ENCODE measurements at places on chromosomes 1 and 21.

DNA sequence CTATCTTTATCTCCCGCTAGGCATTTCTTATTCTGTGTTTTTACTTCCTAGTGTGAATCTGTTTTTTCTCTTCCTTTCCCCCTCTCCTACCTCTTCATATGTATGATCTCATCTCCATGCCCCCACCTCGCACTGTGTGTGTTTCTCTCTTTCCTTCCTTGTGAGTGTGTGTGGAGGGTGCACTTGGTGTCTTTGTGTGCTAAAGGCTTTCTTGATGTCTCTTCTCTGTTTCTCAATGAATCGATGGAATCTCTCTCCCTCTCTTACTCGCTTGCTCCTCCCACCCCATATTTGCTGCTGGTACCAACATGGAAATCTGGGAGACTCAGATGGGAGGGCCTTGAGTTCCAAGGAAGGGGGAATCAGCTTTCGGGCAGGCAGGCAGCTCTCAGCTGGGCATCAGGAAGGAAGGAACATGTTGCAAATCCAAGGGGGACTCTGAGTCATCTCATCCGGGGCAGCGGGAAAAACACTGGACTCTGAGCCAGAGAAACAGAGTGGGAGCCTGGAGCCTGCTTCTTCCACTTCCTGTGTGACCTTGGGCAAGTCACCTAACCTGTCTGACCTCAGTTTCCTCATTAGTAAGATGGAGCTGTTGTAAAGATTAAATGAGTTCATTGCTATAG, 147.5 kb downstream of the PTPRU start:
- H3K4me1 ChIP-seq = no peaks in the 10 kb centered on the region
- DNase-seq = no peak
- H3K27ac ChIP-seq = no peak overlapping the region
- H3K27me3 ChIP-seq = no peaks in the 10 kb centered on the region

GRCh38 chr1:69737527-69738185, 169.9 kb downstream of the LRRC7 start:
- H3K4me3 ChIP-seq = no peak overlapping the region
- H3K27ac ChIP-seq = no peak overlapping the region
- no peaks in the 10 kb centered on the region for H3K4me1 ChIP-seq
- H3K27me3 ChIP-seq = no peaks in the 10 kb centered on the region
- DNase-seq = no peak
- H3K36me3 ChIP-seq = no peaks in the 10 kb centered on the region

DNA sequence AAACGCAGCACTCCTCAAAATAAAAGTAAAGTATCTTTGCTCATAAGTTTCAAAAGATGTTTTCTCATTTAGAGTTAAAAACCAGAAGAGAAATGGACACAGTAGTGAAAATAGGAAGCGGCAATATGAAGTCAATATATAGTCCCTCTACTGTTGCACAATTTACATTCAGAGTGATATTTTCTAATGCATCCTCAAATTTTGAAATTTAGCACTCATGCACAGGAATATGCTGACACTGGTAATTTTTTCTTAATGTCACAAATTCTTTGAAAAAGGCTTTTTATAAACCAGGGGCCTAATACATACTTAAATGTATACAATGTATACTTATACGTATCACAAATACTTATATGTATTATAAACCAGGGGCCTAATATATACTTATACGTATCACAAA, 19.5 kb downstream of the ST7L start:
- no peaks in the 10 kb centered on the region for H3K27me3 ChIP-seq
- H3K27ac ChIP-seq = no peak overlapping the region
- no peaks in the 10 kb centered on the region for H3K36me3 ChIP-seq
- DNase-seq = no peak
- H3K4me1 ChIP-seq = no peaks in the 10 kb centered on the region
- H3K4me3 ChIP-seq = no peak overlapping the region

DNA sequence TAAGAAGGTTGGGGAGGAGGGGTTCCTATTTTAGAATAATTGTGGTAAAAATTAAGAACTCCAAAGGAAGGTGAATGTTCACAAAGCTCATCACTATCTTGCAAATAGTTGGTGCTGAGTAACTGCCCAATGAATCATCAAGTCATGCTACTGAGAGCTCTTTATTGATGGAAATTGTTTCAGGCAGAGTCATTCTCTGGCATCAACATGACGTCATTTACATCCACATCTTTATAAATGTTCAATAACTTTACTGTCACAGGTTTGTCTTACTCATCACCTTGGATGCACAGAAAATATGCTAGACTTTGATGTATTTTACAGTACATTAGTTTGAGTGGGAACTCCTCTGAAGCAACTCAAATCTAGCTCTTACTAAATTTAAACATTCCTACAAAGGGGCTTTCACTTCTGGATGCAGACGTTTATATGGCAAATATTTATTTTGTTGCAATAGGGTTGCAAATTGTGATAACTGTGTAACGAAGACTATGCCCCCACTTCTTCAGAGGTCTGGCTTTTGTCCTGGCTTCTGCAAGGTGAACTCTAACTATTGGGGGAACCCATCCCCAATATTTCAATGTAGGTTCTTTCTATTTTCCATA, 273.7 kb upstream of the AJAP1 start:
- no peaks in the 10 kb centered on the region for H3K4me1 ChIP-seq
- no peaks in the 10 kb centered on the region for H3K27me3 ChIP-seq
- no peak overlapping the region for H3K4me3 ChIP-seq
- H3K36me3 ChIP-seq = no peaks in the 10 kb centered on the region
- DNase-seq = no peak

- no peaks in the 10 kb centered on the region for H3K4me1 ChIP-seq
- no peaks in the 10 kb centered on the region for H3K27me3 ChIP-seq
- no peak for DNase-seq
- H3K4me3 ChIP-seq = no peak overlapping the region
Observed at GRCh38 chr1:8362701-8363101, 44.8 kb downstream of the SLC45A1 start.

DNA sequence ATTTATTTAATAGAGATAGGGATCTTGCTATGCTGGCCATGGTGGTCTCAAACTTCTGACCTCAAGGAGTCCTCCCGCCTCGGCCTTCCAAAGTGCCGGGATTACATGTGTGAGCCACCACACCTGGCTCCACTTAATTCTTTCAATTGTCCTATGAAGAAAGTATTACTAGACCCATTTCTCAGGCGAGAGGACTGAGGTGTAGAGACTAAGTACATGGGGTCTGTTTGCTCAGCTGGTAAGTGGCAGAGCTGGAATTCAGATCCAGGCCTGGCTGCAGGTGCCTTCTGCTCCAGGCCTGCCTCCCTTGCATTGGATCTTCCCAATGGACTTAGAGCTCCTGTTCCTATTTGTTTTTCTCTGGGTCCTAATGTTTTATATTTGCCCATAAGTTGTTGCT, 55.5 kb downstream of the HTR6 start:
- H3K4me3 ChIP-seq = no peak overlapping the region
- H3K4me1 ChIP-seq = no peaks in the 10 kb centered on the region
- DNase-seq = no peak
- no peaks in the 10 kb centered on the region for H3K36me3 ChIP-seq

DNA sequence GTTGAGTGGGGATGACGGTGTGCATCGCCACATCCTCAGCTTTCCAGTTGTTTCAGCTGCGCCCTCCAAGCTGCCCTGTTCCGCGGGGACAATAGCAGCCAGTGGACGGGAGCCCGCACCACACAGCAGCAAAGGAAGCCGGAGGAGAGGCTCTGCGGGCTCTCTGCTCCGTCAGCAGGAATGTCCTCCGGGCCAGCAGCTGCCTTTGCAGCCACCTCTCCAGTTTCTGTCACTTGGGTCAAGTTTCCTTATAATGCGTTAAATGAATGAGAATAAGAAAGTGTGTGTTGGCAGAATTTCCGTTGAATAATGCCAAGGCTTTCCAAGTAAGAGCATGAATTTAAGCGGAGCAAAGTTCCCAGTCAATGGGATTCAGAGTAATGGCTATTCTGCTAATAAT, 263.3 kb downstream of the KIF26B start:
- H3K4me3 ChIP-seq = no peak overlapping the region
- H3K27me3 ChIP-seq = no peaks in the 10 kb centered on the region
- no peaks in the 10 kb centered on the region for H3K4me1 ChIP-seq
- H3K36me3 ChIP-seq = no peaks in the 10 kb centered on the region
- no peak for DNase-seq

DNA sequence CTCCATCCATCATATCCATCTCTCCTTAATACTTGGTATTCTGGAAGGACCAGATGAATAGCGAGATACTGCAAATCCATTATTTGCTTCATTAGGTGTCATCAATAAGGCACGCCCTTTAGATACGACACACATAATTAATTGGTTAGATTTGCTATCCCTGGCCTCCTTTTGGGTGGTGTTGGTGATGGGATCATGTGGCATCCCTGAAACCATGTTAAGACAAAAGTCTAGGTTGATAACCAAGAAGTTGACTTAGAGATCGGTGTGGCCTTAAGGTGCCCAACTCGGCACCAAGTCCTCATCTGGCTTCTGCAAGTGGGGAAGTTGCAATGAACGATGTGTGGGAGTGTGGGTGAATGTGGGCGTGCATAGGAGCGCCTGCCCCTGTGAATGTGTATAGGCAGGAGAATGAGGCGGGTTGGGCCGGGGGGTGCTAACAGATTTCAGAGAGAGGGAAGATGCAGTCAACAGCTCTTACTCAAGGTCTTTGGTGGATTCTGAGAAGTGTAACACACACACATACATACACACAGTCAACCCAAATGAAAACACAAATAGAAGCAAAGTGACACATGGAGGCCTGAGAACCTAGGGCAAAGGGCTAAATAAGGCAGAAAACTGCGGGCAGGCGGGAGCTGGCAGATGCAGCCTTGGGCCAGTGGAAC, 415.7 kb upstream of the ESRRG start:
- H3K36me3 ChIP-seq = no peaks in the 10 kb centered on the region
- no peaks in the 10 kb centered on the region for H3K4me1 ChIP-seq
- H3K4me3 ChIP-seq = no peak overlapping the region
- H3K27me3 ChIP-seq = peaks cover 36% of the 10 kb centered on the region
- H3K27ac ChIP-seq = no peak overlapping the region

- H3K4me3 ChIP-seq = no peak overlapping the region
- no peaks in the 10 kb centered on the region for H3K36me3 ChIP-seq
- no peak for DNase-seq
Observed at GRCh38 chr1:238123201-238123600, 232.5 kb upstream of the ZP4 start.

- no peaks in the 10 kb centered on the region for H3K36me3 ChIP-seq
- H3K4me3 ChIP-seq = no peak overlapping the region
- no peak overlapping the region for H3K27ac ChIP-seq
- no peaks in the 10 kb centered on the region for H3K4me1 ChIP-seq
- no peak for DNase-seq
Observed at GRCh38 chr1:117838911-117839310, 90.5 kb downstream of the GDAP2 start.

- DNase-seq = peak; percentile 17
- peak overlapping the region; percentile 16 for H3K27ac ChIP-seq
- no peak overlapping the region for H3K4me3 ChIP-seq
- no peaks in the 10 kb centered on the region for H3K4me1 ChIP-seq
Observed at GRCh38 chr1:161096530-161096929, 1.6 kb upstream of the KLHDC9 start.

- H3K27ac ChIP-seq = no peak overlapping the region
- no peaks in the 10 kb centered on the region for H3K27me3 ChIP-seq
- peaks cover 5% of the 10 kb centered on the region for H3K36me3 ChIP-seq
- no peaks in the 10 kb centered on the region for H3K4me1 ChIP-seq
Observed at GRCh38 chr1:12342401-12343003, 112.7 kb downstream of the VPS13D start.

- no peak overlapping the region for H3K27ac ChIP-seq
- no peak for DNase-seq
- no peaks in the 10 kb centered on the region for H3K36me3 ChIP-seq
Observed at GRCh38 chr1:14853518-14853917, 255.0 kb downstream of the KAZN start.

DNA sequence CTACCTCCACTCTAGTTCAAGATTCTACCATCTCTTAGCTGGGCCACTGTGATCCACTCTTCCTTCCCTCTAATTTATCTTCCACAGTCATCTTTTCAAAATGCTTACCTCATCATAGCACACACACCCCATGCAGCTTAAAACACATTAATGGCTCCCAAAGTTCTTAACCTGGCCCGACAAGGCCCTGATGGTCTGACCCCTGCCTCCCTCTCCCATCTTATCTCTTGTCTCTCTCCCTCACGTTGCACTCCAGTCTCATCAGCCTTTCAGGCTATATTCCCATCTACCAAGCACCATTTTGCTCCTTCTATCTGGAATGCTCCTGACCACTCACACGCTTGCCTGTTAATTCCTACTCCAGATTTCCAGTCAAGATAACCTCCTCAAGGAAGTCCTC, 2.5 kb upstream of the ZBTB8A start:
- H3K36me3 ChIP-seq = no peaks in the 10 kb centered on the region
- H3K4me3 ChIP-seq = no peak overlapping the region
- no peak overlapping the region for H3K27ac ChIP-seq
- no peaks in the 10 kb centered on the region for H3K4me1 ChIP-seq

DNA sequence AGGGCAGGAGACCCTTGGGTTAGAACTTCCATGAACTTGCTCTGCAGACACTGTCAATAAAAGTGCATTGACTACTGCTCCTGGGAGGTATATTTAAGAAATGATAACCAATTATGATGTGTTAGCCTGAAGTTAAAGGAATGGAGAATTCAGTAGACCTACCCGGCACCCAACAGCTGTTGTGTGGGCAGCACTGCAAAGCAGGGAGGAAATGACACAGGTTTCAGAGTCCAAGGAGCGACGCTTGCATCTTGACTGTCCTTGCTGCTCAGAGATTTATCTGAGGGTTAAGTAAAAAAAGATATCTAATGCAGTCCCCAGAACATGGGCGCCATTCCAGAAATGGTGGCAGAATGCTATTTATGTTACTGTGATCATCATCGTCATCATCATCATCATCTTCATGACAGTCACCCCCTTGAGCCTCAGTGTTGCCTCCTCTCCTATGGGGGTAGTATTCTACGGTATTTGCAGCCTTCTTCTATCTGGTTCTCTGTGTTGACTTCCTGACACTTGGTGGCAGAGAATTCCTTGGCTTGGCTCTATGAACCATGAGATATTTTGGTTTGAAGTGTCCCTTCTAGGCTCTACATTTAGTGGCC, 225.9 kb downstream of the KAZN start:
- no peaks in the 10 kb centered on the region for H3K36me3 ChIP-seq
- DNase-seq = no peak
- no peaks in the 10 kb centered on the region for H3K4me1 ChIP-seq
- no peak overlapping the region for H3K4me3 ChIP-seq
- no peaks in the 10 kb centered on the region for H3K27me3 ChIP-seq

GRCh38 chr1:159929155-159930051, 4.1 kb upstream of the TAGLN2 start:
- no peaks in the 10 kb centered on the region for H3K27me3 ChIP-seq
- H3K4me1 ChIP-seq = peaks cover 4% of the 10 kb centered on the region
- H3K4me3 ChIP-seq = peak overlapping the region; percentile 30
- no peaks in the 10 kb centered on the region for H3K36me3 ChIP-seq
- H3K27ac ChIP-seq = peak overlapping the region; percentile 19

GRCh38 chr1:213670692-213671023, 317.1 kb upstream of the PROX1 start:
- no peaks in the 10 kb centered on the region for H3K27me3 ChIP-seq
- no peak for DNase-seq
- H3K36me3 ChIP-seq = no peaks in the 10 kb centered on the region
- no peak overlapping the region for H3K27ac ChIP-seq
- no peaks in the 10 kb centered on the region for H3K4me1 ChIP-seq

All from breast epithelium (tissue), 4 donors.